A549 (cell line): ENCODE measurements at places on chromosomes 3 and 15.

GRCh38 chr15:60526127-60526616, 47.2 kb upstream of the ICE2 start:
- no peak for DNase-seq

DNA sequence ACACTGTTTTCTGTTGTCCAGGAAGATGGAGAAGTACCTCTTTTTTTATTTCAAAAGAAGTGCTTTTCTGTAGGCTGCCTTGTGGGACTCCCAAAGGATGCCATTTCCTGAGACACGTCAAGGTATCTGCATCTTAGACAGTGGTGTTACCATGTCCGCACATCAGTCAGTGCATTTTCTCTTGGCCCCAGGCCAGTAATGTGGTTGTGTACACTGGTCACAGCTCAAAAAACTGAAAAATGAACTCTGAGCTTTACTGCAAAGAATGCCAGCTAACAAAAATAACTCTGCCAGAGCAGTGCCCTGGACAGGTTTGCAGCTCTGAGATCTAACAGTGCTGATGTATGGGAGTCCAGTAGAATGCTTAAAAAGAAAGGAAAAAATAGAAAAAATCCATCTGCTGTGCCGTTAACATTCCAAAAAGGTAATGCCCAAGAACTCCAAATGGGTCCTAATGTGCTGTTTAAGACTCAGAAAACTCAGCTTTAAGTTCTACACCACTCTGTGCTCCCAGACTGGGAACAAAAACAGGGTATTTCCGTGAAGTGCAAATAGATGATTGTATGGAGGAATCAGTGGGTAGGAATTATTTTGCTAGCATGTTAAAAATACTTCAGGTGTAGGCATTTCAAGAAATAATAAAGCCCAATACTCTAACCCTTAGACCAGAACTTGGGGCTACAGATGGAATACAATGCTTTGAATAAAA, 315.9 kb downstream of the FEZF2 start:
- DNase-seq = no peak

DNA sequence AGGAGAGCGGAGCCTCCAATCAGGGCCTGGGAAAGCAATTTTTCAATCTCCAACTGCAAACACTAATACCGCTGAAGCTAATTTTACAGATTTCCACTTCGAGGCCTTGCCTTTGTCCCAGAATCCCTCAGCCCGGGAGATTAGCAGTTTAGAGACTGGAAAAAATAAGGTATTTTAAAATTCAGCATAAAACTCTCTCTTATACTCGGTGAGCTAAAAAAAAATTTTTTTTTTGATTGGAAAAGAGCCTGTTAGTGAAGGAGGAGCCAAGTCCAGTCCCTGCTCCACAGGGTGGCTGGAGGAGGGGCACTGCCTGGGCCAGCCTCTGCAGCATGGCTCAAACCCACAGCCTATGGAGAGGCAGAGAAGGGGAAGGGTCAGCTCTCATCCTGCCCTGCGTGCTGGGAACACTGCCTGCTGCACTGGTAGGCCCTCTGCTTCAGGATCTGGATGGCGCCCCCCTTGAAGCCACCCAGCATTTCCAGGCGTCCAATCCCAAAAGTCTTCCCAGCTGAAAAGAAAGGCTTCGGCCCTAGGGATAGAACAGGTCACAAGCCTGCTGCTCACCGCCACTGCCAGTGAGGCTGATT, 48.9 kb downstream of the CACNA2D2 start:
- DNase-seq = no peak

DNA sequence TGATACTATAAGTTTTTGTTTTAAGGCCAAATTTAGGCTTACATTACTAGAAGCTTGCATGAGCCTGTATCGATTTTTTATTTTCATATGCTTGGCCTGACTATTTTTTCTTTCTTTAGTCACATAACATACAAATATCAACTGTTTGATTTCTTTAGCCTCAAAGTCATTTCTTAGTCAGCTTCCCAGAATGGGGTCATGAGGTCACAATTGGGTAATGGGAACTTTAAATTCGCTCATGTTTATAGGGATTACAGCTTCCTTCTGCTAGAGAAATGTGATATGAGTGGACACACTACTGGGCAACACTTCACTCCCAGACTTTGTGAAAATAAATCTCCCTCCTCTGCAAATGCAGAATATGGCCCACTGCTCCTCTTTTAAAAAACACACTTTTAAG, 9.1 kb upstream of the TIPARP start:
- no peak for DNase-seq

DNA sequence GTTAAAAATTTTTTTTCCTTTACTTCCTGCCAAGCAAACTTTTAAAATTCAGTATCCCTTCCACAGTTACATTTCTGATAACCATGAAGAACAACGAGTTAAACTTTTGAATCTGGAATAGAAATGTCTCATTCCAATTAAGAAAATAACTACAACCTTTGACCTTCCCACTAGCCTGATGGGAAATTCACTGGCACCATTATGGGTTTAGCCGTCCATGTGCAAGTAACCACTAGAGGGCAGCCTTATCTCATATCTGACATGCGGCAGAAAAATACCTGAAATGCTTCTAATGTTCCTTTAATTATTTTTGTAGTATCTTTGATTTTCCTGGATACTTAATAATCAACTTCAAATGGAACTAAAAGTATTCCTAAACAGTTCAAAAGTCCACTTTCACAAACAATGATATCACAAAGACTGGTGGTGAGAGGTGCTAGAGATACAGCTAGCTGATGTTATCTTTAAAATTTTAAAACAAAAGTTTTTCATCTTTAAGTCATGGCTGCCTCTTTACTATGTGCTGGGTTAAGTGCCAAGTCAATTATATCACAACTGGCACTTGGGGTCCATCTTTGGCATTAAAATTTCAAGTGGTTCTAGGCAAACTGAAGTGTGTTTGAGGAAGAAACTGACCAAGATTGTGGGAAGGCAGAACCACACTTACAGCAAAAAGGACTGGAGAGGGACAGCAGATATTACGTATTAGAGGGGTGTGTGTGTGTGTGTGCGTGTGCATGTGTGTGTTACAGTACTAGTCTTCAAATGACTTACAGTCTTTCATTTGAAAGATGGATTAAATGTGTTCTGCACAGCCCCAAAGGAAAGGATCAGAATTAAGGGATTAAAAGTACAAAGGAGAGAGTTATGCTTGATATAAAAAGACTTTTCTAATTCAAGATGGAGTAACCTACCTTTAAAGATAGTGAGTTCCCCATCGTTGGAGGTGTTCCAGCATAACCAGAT, 107.1 kb upstream of the ICE2 start:
- peak; percentile 75 for DNase-seq
